ENCODE measurements at places on chromosomes 7 and 10.

DNA sequence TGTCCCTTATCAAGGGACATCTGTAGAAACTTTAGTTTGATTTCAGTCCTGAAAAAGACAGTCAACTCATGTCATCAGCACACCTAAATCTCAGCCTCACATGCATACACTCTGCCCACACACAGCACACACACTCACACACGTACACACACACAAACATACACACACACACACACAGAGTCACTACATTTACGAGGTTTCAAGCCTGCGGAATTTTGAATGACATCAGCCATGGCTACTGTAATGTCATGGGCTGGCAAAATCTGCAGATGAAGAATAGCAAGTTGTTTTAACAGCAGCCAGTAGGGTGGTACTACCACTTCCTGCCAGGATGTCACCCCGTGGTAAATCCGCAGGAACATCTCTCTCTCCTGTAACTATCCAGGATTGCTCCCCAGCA, 37.1 kb upstream of the EZH2 start:
- no peak for DNase-seq

GRCh38 chr7:39946693-39947092, 3.4 kb upstream of the CDK13 start:
- no peak for DNase-seq

DNA sequence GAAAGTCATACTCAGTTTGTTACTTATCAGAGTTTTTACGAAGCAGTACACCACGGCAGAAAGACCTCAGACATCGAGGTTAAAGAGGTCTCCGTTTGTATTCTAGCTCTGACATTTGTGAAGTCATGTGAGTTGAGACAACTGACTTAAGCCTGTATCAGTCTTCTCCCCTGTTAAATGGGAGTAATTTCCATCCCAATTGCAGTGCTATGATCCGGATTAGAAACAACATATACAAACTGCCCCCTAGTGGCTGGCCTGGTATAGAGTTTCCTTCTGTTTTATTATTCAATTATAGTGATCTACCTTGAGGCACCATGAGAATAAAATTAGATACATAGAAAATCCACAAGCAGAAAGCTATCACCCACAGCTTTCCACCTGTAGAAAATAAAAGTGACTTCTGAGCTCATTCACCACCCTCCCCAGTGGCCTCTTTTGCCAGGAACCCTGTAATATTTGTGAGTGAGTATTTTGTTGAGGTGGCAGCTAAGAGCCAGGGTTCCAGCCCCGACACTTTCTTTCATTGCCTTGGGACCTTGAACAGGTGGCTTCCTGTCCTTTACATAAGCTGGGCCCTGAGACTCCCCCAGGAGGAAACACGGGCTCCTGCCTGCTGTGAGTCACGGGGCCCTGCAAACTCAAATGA, 607.2 kb upstream of the MGMT start:
- no peak for DNase-seq

DNA sequence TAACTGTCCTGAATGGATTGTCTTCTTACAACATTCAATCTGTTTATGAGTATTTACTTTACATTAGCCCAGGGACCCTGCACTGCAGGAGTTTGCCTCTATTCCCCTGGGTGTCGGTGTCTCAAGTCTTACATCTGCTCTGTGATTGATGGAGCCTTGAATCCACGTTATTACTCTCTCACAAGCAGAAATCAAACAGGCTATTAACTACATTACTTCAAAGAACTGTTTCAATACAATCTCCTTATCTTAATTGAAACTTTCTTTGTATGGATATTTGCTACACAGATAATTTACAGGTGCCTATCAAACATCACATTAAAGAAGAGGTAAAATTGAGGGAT, 3.1 kb upstream of the ARID5B start:
- DNase-seq: no peak

- no peak for DNase-seq
Observed at GRCh38 chr7:2169923-2170575, 62.7 kb downstream of the MAD1L1 start.

GRCh38 chr7:19327018-19327417, 181.8 kb upstream of the FERD3L start:
- DNase-seq: no peak

GRCh38 chr10:58023341-58024073, 244.2 kb downstream of the IPMK start:
- no peak for DNase-seq

GRCh38 chr7:99788554-99788953, 4.6 kb upstream of the CYP3A4 start:
- no peak for DNase-seq

GRCh38 chr7:12351843-12352242, 51.8 kb downstream of the VWDE start:
- no peak for DNase-seq

GRCh38 chr7:65951837-65952578, 30.0 kb downstream of the GUSB start:
- DNase-seq: no peak

GRCh38 chr7:93981480-93981874, 22.7 kb downstream of the BET1 start:
- DNase-seq: no peak

- no peak for DNase-seq
Observed at GRCh38 chr7:94874036-94874785, 33.2 kb upstream of the PPP1R9A start.

- no peak for DNase-seq
Observed at GRCh38 chr10:100186253-100187212, 704 bp upstream of the ERLIN1 start.

DNA sequence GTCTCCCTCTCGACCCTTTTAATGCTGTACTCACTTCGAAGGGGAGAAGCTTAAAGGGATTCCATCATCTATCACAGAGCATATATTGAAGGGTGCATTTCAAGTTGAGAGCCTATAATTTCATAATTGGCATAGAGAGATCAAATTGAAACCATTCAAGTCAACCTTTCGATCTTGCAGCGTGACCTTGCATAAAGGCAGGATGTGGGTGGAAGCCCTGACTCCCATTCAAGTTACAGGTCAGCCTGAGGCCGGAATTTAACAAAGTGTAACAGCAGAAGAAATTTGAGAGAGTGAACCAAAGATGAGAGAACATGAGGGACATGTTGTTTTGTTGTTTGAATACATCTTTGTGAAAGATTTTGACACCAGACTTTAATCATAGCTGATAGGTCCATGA, 195.3 kb upstream of the TPK1 start:
- DNase-seq: no peak

DNA sequence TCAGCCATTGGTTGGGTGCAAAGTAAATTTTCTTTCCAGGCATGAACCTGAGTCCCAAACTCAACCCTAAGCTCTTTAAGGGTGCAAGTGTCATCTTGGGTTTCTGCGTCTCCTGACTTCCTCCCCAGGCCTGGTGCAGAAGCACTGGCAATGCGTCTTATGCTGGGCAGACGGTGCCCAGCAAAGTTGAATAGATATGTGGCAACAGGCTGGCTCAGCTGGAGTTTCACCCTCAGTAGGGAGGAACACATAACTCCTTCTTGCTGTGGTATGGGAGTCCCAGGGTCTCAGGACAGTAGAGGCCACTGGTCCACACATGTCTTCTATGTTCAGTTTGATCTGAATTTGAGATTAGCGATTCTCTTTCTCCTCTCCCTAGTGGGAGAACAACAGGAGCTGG, 181.3 kb downstream of the RPS24 start:
- DNase-seq: no peak

- no peak for DNase-seq
Observed at GRCh38 chr7:118232837-118233236, 8.3 kb downstream of the ANKRD7 start.

DNA sequence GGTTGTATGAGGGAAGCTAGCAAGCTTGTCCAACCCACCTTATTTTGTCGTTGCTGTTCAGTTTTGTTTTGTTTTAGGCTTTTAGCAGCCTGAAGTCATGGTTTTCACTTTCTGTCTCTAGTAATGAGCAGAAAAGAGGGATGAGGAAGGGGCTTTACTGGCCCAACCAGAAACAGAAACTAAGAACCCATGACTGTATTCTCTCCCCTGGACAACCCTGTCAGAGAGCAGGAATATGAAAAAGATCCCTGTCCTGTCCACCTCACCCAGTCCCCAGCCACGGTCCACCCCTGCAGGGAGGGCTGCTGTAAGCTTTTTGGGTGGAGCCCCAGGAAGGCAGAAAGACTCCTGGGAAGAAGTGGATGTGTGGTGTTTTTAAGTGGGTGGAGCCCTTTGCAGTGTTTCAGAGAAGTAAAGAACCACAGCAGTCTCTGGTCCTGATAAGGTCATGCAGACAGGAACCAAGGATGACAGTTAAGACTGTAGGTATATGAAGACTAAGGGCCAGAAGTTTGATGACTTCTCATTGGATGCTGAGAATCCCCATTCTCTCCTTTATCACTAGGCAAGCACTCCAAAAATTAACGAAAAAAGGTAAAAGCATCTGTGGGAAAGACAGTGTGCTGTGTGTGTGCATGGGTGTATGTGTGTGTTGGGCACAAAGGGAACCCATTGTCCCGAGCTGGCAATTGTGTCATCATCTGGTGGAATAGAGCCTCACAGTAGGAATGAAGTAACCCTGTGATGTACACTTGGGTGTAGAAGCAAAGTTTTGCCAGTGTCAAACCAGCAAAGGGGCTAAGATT, 13.8 kb downstream of the MRPL32 start:
- no peak for DNase-seq

GRCh38 chr7:33849004-33849403, 56.3 kb upstream of the BMPER start:
- no peak for DNase-seq

- no peak for DNase-seq
Observed at GRCh38 chr7:129990403-129991192, 37.8 kb upstream of the UBE2H start.

- no peak for DNase-seq
Observed at GRCh38 chr10:79431428-79431827, 14.0 kb downstream of the ZCCHC24 start.

DNA sequence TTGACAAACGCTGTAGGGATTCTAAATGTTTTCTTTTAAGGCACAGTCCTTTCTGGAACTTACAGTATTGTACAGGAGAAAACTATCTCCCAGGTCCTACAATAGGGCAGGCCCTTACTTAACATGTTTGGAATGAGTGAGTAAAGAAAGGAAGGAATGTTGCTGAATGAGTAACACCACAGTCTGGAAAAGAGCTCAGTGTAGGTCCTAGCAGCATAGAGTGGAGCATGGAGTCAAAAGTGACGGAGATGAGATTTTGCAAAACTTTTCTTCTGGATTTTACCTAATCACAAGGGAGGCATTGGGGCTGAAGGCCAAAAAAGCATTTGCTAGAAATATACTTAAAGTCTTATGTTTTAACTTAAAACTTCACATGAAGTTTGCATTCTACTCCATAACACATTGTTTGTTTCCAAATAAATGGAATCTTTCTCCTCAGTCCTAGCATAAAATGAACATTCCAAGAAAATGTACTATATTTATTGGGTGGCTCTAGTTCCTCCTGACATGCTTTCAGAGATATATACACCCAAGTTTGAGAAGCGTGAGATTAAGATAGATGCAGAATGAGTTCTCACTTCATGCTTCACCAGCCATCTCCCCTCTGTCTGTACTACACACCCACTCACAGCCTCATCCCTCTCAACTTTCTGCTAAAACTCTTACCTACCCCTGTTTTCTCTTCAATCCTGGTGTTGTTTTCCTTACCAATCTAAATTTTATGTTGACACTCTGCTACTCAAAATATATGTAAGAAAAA, 20.2 kb upstream of the ADD3 start:
- DNase-seq: no peak

GRCh38 chr7:155220903-155221302, 76.8 kb upstream of the INSIG1 start:
- DNase-seq: no peak

- no peak for DNase-seq
Observed at GRCh38 chr10:129233351-129234148, 233.5 kb upstream of the MGMT start.

GRCh38 chr7:76514926-76515771, 4.8 kb downstream of the UPK3B start:
- no peak for DNase-seq

DNA sequence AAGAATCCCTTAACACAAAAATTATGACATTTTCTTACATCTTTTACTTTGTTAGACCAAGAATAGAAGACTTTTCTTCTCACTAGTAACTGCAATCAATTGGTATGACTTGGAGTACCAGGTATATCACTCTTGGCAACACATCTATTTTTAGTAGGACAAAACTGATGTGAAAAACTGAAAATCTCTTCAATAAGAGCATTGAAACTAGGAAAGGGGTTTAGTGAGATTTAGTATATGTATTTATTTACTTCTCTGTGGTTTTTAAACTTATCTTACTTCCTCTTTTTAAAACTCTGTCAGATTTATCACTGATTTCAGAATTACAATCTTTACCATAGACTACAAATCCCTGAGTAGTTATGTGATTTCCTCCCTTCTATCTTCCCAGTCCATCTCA, 366.2 kb downstream of the PCDH15 start:
- no peak for DNase-seq

DNA sequence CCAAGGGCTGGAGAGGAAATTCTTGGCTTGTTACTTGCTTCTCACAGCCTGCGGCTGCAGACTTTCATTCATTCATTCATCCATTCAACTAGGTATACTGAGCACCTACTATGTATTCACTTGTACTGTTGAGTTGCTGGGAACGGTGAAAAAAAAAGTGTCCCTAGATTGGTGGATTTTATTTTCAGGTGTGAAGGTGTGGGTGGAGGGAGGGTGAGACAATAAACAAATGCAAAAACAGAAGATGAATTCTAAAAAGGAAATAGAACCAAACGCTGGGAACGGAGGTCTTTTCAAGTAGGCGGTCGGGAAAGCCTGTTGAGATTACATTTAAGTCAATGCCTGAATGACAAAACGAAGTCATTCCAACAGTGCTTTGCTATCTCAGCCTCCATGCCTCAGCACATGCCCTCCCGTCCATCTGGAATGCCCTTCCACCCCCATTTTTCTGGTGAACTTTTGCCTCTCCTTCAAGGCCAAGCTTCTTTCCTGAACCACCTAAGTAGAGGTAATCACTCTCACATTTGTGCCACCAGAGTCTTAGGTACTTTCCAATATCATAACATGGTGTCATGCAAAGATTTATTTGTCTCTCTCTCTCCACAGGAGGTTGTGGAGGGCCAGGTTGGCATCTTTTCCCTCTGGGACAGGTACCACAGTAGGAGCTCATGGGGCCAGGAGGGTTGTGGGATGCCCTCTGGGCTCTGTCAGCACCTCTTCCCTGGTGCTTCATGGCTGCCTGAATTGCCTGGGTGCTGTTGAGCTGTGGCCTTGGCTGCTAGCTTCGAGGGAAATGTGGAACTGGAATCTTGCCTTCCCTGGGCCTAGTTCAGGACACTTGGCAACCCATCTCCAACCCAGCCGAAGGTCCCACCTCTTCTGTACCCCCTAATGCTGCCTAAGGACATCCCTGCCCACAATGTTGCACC, 5.5 kb downstream of the NKX2-3 start:
- DNase-seq: no peak

- no peak for DNase-seq
Observed at GRCh38 chr7:25765110-25765655, 386.8 kb upstream of the NFE2L3 start.

GRCh38 chr7:90617442-90617841, 21.3 kb downstream of the CDK14 start:
- no peak for DNase-seq

DNA sequence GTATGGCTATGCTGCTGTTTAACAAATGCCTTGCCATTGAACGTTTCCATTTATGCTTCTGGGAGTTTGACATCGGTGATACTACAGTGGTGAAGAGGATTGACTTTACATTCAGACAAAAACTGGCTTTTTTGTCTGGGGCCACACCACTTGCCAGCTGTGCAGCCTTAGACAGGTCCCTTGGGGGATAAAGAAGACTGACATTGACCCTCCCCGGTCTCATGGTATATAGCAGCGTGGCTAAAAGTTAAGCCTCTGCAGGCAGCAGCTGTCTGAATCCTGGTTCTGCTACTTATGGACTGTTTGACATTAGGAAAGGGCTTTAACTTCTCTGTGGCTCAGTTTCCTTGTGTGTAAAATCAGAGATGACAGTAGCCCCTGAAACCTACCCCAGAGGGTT, 42.0 kb upstream of the PTF1A start:
- DNase-seq: no peak
